ENCODE measurements at places on chromosomes 7 and 10. TPM values are rescaled to one million over a fixed set of nuclear protein-coding genes. Genes with fewer than 3 reads are reported as not detected.

DNA sequence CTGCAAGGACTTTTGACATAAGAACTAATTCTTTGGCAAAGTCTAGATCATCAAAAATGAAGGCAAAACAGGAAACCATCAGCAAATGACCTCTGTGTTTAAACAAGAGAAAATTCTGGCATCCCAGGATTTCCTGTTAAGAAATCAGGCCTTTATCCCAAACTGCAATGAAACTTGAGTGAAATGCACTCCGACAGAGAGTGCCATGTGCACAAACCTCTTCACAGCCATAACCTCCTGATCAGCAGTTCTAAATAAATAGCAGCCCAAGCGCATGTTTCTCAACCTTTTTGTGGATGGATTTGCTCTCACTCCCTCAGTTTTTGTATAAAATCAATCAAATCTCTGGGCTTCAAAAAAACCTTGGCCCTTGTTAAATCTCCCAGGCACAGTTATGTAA, 107.7 kb upstream of the EEPD1 start:
- DNase-seq: no peak

DNA sequence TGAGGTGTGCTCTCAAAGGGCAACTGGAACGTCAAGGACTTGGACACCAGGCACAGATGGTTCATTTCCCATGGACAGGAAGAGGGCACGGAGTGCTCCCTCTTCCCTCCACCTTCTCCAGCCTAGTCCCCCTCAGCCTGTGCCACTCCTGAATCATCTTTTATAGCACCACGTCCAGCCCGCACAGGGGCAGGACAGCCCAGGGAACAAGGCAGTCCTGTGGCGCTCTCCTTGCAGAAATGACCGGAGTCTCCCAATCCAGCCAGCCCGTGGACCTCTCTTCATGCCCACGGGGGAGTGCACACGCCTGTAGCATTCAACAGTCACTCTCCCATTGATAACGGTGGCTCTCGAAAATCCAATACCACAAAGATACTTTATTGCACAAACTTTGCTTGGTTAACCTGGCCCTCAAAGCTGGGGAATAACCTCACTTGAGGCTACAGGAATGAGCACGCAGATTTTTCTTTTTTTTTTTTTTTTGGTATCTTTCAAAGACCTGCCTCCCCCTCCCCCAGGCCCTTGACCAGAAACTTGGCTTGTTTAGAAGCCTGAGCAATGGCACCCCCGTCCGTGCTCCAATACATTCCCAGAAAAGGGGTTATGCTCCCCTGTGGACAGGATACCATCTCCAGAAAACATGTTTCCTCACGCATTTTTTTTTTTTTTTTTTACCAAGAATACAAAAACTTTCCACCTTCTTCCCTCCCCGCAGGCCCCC, 733 bp downstream of the PRKCQ start:
- no peak for DNase-seq

GRCh38 chr7:150745086-150745485, 7.9 kb downstream of the GIMAP5 start:
- DNase-seq: no peak

DNA sequence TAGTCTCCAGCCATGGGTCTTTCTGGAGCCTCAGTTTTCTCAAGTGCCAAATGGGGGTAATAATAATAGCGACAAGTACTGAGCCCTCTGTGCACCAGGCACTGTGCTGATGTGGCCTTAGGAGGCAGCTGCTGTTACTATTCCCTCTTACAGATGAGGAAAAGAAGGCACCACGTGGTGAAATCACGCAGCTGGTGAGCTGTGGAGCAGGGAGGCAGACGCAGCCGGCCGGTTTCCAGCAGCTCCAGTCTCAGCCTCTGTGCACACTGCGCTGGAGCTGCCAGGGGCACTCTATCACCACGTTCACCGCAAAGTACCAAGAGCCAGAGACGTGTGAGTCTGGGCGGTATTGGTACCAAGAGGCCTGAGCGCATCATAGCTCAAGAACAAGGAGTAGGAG, 9.6 kb downstream of the PYROXD2 start:
- no peak for DNase-seq

DNA sequence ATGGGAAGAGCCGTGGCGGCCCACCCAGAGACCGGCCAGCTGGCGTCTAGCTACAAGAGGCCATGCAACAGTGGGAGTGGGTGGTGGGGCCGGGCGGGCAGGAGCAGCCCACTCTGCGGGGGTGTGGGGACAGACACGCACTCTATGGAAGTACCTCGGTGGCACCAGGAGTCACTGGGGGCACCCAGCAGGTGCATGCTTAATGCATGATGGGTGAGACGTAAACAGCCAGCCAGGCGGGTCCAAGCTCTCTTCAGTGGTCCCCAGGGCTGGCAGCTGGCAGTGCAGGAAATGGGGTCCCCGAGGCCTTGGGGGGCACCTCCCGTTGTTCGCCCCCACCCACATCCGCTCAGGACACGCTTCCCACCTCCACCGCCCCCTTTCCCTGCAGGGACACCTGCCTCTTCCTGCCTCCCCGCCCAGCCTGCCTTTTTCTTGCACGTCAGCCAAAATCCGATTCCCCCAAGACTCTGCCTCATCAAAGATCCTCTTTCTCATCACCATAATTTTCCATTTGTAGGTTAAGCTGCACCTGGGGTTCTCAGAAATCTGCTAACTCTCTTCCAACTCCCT, 22.6 kb upstream of the PSMG3 start:
- no peak for DNase-seq

DNA sequence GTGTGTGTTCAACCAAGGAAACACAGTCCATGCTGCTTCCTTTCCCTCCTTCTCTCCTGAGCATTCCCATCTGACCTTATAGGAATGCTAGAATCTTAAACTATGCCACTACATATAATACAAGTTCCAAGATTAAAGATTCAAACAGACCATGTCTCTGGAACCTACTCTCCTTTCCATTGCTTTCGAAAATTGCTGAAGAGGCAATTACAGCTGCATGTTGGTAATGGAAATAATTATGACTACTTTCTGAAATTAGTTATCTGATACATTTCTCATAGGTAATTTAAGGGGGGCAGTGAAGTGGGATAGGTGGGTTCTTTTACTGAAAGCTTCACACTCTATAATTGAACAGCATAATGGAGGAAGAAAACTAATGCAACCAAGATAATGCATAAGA, 285.9 kb upstream of the YAE1 start:
- no peak for DNase-seq

Gene AMZ1
- 0.22 TPM for polyA plus RNA-seq

Gene ERVW-1
- polyA plus RNA-seq: not detected

Gene KLF6
- polyA plus RNA-seq: 137 TPM

Gene PRF1
- polyA plus RNA-seq: 1.3 TPM
